Uterus (tissue), 4 donors: ENCODE measurements at places on chromosomes 11 and 22. TPM values are rescaled to one million over a fixed set of nuclear protein-coding genes. Genes with fewer than 3 reads are reported as not detected.

MPEG1 gene
- total RNA-seq, result 15.1 TPM

MRGPRX4 gene
- total RNA-seq, result not detected

DNA sequence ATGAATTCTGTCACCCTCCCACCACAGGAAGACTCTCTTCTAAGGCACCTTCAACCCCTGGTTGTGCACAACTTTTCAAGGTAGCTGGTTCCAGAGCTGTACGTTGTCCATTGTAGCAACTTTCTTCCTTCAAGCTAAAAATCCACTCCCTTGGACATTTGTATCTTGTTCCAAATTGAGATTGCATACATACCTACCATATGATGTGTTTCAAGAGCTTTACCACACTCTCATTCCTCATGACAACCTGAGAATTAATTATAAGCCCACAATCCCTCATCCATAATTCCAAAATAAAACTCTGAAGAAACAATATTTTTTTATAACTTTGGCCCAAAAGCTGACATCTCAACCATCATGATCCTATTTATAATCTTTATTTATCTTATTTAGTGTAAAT, 3.0 kb downstream of the OR52W1 start:
- no peaks in the 10 kb centered on the region for H3K36me3 ChIP-seq
- H3K27me3 ChIP-seq, result no peaks in the 10 kb centered on the region
- H3K27ac ChIP-seq, result no peak overlapping the region
- H3K4me1 ChIP-seq, result no peaks in the 10 kb centered on the region

DNA sequence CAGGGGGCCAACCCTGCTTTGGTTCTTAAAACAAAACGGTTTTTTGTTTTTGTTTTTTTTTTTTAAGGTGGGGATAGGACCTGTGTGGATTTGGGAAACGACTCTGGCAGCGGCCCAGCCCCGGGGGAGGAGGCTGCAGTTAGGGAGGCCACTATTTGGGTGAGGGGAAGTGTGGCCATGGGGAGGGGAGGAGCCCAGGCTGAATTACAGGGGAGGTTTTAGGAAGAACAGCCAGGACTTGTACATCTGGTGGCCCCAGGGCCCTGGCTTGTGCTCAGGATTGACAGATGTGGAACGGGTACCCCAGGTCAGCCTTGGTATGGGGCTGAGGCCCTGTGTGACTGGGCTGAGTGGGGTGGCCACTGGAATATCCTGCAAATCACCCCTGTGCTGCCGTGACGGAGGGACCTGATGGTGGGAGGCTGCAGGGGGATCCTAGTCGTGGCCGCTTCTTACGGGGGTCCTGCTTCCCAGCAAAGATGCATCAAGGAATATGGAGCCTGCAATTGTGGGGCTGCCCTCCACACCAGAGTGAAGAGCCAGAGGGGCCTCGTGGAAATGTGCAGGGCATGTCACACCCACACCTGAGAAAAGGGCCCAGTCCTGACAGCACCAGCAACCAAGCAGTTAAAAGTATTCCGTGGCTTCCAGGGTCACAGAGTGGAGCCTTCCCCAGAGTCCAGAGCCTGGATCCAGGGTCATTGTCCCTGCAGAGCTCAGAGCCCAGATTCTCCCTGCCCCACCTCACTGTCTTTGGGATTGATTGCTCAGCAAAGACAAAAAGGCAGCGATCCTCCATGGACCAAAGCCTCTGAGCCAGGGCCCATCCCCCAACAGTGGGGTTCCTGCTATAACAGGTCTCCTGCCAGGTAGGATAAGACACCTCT, 55.2 kb upstream of the WNT7B start:
- H3K27ac ChIP-seq, result no peak overlapping the region
- H3K4me3 ChIP-seq, result no peak overlapping the region
- DNase-seq, result peak; percentile 22
- H3K27me3 ChIP-seq, result no peaks in the 10 kb centered on the region
- no peaks in the 10 kb centered on the region for H3K4me1 ChIP-seq
- no peaks in the 10 kb centered on the region for H3K36me3 ChIP-seq

- no peak overlapping the region for H3K4me3 ChIP-seq
- H3K36me3 ChIP-seq, result no peaks in the 10 kb centered on the region
- no peak for DNase-seq
- H3K27ac ChIP-seq, result peak overlapping the region; percentile 69
- no peaks in the 10 kb centered on the region for H3K27me3 ChIP-seq
These were observed 26.8 kb downstream of the POU2AF1 start for GRCh38 chr11:111352231-111352746.

DNA sequence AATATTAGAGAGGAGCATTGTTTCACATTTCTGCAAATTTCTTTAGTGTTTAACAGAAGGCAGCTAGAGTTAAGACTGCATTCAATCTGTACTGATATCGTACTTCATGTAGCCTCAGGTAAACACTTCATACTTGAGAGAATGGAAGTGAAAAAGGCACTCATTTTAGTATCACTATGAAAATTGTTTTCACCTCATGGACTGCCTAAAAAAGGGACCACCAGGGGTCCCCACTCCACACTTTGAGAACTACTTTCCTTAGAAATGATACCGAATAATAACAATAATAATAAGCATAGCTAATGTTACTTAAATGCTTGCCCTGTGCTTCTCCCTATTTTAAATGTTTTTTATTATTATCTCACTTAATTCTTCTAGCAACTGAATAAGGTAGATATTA, 95.1 kb downstream of the BLID start:
- no peaks in the 10 kb centered on the region for H3K4me1 ChIP-seq
- DNase-seq, result no peak
- H3K27ac ChIP-seq, result no peak overlapping the region
- no peak overlapping the region for H3K4me3 ChIP-seq

DNA sequence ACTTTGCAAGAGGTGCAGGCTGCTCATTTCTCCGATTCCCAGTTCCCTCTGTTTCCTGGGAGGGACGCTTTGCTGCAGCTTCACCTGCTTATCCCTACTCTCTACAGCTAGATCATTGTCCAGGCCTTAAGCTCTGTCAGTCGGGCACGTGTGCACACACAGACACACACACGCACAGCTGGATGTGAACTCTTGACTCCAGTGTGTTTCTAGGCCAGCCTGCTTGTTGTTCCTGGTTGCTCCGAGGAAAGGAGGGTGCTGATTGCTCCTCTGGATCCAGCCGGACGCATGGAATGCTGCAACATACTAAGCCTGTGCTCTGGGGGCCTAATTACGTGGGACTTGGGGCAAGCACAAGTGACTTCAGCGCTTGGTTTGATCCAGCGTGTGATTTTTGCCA, 19.7 kb downstream of the ZNRF3 start:
- no peaks in the 10 kb centered on the region for H3K36me3 ChIP-seq
- no peaks in the 10 kb centered on the region for H3K27me3 ChIP-seq
- no peak overlapping the region for H3K4me3 ChIP-seq

- no peaks in the 10 kb centered on the region for H3K36me3 ChIP-seq
- no peak for DNase-seq
- H3K27ac ChIP-seq, result no peak overlapping the region
- no peak overlapping the region for H3K4me3 ChIP-seq
These were observed 52.4 kb downstream of the PICALM start for GRCh38 chr11:86016451-86016850.

GRCh38 chr11:134682577-134682976, 270.5 kb upstream of the B3GAT1 start:
- no peaks in the 10 kb centered on the region for H3K36me3 ChIP-seq
- H3K27me3 ChIP-seq, result no peaks in the 10 kb centered on the region
- no peaks in the 10 kb centered on the region for H3K4me1 ChIP-seq
- no peak for DNase-seq
- no peak overlapping the region for H3K27ac ChIP-seq
- H3K4me3 ChIP-seq, result no peak overlapping the region

- H3K27ac ChIP-seq, result no peak overlapping the region
- DNase-seq, result no peak
- H3K4me3 ChIP-seq, result no peak overlapping the region
- no peaks in the 10 kb centered on the region for H3K27me3 ChIP-seq
These were observed 138.7 kb downstream of the TRIM29 start for GRCh38 chr11:119999220-119999619.
